CD4-positive, alpha-beta T cell treated with Interleukin-2 at 100 ng/mL for 4 hours (primary cell): ENCODE measurements at places on chromosomes 1 and 21.

GRCh38 chr1:235923466-235924021 is 56.8 kb upstream of the LYST start:
- peak; percentile 50 for DNase-seq

DNA sequence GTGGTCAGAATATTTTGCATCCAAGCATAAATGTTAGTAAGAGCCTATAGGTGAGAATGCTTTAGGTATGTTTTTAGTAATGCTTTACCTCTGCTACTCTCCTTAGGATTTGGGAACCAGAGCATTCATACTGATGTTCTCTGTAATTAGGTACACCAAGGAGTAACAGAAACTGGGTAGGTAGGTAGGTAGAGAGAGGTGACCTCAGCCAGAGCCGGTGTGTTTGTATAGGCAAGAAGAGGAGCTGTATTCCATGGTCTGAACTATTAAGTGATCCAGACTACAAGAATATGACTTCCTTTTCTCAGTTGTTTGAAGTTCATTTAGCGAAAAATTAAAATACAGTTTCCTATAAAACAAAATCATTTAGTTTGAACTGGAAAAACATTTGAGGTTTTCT is 108.5 kb downstream of the SDCCAG8 start:
- no peak for DNase-seq

DNA sequence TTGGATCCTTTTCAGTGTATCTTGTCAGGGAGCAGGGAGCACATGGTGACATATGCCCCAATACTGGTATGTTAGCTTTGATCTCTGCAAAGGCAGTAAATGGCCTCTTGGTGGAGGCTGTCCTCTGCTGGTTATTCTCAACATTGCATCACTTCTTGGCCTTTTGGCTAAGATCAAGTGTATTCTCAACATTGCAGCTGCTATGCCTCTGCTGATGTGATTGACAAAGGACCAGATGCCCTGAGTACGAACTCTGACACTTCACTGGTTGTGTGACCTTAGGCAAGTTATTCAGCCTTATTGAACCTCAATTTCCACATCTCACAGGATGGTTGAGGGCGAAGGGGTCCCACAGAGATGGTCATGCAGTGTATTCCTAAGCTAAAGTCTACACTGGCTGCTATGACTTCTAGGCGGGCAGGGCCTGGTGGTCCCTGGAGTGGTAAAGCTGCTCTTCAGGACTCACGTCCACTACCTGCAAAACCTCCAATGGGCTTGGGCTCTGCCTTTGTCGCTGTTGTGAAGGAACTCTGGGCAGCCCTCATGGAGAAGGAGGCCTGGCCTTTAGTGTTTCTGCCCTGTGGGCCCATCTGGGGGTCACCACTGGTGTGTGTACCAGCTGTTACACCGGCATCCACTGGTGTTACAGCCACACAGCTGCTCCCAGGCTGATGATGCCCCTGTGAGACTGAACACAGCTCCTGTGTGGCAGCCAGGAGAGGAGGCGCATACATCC is 64.8 kb downstream of the DNTTIP2 start:
- DNase-seq = peak; percentile 58

- no peak for DNase-seq
Observed at GRCh38 chr1:184285401-184286087, 101.3 kb upstream of the C1orf21 start.

DNA sequence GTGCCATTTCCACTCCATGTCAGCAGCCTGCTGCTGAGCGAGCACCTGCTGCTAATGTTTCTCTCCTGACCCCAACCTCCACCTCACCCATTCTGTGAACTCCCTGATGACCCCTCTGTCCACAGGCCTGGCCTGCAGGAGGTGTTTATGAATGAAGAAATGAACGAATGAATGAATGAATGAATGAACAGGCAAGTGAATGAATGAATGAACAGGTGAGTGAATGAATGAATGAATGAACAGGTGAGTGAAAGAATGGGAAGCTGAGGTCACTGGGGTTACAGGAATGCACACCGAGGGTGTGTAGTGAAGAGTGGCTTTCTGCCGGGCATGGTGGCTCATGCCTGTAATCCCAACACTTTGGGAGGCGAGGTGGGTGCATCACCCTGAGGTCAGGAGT is 173.4 kb downstream of the IGSF21 start:
- DNase-seq = no peak

DNA sequence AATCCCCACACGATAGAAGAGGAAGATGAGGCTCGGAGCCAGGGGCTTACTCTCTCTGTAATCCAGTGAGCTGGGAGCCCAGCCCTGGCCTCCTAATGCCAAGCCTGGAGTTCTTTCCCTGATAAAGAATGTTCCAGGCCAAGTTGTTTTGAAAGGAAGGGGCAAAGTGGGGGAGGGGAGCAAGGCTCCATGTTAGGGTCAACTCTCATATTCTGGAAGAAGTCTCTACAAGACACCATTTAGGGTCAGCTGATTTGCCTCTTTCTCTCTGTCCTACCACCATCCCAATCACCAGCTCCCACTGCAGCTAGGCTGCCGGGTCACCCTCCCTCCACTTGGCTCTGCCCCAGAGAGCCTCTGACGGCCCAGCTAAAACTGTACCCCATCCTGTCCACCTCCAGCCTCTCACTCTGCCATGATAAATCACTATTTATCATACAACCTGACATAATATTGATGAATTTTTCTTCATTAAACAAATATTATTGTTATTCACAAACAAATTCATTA is 95.0 kb downstream of the GLIS1 start:
- no peak for DNase-seq

DNA sequence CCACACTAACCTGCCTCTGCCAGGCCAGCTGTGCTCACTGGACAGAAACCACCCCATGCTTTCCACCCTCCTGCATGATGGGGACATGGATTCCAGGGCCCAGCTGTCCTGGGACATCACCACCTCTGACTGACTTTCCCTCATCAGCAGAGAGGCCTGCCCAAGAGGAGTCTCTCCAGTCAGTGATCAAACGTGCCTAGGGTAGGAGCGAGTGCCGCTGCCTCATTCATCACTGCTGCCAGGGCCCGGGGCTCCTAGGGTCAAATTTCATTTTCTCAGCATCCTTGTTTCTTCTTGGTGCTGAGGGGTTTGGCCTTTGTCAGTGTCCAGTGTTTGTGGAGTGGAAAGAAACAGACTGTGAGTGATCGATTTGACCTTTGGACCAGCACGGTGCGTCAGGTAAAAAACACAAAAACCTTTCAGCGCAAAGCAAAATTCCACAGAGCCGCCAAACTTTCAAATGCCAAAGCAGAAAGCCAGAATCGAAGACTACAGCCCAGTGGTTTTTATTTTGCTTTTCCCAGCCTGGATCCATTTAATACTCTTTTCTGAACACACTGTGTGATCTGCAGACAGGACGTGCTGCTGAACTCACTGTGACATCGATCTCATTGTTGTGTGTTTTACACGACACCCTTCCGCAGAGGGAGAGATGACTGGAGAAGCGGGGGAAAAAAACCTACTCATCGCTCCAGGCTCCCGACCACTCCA is 43.2 kb downstream of the CAPN8 start:
- DNase-seq = no peak

DNA sequence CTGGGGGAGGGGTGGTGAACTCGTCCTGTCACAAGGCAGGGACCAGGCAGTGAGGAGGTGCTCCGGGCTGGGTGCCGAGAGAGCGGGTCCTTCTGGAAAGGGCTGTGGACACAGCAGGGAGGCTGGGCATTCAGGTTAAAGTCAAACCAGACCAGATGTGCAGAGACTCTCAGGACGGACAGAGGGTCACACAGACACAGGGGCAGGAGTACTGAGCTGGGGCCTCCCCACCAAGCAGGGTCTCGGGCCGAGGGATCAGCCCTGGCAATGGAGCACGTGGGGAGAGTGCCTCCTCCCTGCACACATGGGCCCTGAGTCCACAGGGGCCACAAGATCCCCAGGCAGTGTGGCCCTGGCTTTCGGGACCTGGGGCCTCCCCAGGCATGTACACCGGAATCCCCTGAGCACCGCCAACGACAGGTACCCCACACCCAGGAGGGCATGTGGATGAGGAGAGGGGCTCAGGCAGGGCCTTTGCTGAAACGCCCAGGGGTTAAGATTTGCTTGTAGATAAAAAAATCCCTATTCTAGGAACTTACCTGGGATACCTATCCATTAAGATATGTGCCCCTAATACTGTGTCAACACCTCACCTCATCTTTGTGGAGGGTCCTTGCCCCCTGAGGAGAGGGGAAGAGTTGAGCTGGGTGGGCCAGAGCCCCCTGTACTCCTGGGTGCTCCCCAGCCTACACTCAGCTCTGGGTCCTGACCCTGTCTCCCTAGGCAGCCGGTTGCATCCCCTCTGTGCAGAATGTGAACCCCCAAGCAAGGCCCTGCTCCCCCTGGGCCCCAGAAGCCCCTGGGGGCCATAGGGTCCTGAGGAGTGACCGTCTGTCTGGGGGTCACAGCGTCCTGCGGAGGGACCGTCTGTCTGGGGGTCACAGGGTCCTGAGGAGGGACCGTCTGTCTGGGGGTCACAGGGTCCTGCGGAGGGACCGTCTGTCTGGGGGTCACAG is 46.9 kb upstream of the ADARB1 start:
- DNase-seq = no peak

DNA sequence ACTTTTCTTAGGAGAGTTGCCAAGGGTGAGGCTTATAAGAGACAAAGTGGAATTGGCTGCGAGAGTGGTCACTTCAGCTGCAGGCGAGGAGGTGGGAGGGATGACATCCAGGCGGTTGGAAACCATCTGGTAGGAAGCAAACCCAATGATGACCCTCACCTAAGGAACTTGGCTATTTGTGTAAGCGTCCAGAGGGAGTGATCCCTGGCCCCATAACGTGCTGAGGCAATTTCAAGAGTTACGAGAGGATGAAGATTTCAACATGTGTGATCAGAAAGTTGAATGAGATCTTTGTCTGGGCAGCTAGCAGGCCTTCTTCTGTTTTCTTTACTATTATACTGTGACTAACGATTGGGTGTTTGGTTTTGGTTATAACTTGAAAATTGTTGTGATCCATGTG is 102.7 kb upstream of the VANGL1 start:
- DNase-seq = no peak

DNA sequence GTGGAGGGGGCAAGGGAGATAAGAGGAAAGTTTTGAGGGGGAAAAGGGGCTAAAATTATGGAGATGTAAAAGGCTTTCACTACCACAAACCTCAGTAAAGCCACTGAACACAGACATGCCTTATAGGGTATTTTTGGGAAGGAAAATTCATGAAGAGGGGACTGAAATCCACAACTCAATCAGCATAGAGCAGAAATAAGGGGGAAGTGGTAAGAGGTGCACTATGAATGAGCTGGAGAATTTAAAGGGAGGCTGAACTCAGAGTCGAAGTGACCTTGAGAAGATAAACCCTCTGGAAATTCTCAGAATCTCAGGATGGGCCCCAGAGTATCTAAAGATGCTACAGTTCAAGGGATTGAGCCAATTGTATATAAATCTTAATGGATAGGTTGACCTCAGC is 15.3 kb downstream of the RHEX start:
- DNase-seq = no peak

DNA sequence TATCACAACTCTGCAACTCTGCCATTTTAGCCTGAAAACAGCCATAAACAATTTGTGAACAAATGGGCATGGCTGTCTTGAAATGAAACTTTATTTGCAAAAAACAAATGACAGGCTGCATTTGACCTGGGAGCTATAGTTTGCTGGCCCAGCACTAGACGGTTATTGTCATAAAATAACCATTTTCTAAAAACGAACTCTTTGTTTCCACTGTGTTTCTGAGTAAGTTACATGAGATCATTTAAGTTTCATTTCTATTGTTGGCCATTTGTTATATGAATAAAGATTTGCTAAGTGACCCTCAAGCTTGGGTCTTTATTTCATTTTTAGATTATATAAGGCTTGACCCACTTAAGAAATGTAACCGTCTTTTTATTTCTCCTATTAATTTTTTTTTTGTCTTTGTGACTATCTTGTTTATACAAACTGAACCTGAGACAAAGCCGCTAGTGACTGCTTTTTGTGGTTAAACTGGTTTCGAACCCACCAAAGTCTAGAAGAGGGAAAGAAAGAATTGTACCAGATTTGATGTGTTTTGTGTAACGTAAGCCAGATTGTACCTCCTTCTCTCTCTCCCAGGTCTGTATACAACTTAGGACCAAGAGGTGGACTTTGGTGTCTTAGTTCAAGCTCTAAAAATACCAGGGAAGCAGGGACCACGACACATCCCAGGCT is 12.9 kb upstream of the KCNJ15 start:
- DNase-seq = no peak

- DNase-seq = no peak
Observed at GRCh38 chr1:201911826-201912571, 23.3 kb downstream of the SHISA4 start.

GRCh38 chr1:28249013-28249865 is 10.1 kb upstream of the SESN2 start:
- peak; percentile 55 for DNase-seq

GRCh38 chr21:28458446-28458845 is 534.2 kb downstream of the LTN1 start:
- no peak for DNase-seq

DNA sequence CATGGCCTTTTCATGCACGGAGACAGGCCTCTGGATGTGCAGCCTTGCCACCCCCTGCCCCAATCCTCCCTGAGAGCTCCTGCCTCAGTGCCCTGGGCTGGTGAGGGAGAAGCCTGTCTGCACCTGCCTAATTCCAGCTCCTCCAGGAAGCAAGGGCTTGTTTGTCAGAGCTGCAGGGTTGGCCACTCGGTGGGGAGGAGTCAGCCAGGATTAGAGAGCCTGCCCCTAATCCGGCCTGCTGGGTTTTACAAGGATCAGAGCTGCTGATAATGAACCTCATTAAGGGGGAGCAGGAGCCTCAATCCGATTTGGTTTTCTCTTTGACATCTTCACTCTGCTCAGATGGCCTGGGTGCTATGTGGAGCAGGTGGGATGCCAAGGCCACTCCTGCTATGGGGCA is 31.9 kb upstream of the LHX4 start:
- no peak for DNase-seq

GRCh38 chr1:84687714-84688462 is 2.4 kb downstream of the SSX2IP start:
- DNase-seq = no peak

DNA sequence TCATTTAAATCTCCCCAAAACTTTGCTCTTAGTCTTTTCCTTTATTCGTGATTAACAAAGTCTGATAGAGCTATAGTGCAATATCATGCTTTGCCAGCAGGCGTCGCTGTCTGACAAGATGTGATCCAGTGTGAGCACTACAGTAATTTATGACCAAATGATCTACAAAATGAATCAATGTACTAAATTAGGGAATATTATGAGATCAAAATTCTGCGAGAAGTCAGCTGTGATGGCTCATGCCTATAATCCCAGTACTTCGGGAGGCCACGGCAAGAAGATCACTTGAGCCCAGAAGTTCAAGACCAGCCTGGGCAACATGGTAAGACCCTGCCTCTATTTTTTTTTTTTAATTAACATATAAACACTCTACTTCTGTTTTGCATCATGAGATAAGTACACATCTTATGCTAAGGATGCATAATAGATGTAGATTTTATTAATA is 3.6 kb upstream of the SPSB1 start:
- peak; percentile 89 for DNase-seq

DNA sequence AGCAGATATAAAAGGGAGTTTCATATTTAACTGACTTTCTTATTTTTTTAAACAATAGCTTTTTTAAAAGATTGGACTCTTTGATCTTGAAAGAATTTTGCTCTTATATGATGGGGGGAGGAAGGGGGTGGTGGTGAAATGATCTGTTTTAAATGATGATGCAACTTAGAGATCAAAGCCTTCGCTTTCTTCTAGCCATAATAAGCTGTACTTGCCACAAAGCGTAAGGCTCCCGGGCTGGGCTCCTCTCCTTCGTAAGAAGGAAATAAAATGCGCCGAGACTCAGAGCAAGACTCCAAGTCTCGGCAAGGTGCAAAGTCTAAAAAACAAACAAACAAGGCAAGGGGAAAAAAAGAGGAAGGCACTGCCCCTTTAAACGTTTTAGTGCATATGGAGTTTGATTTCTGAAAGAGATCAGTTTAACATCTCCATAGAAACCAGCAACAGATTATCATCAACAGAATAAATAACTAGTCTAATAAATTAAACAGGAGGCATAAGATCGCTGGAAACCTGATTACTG is 3.3 kb downstream of the CASZ1 start:
- no peak for DNase-seq
